G401 (cell line): ENCODE measurements at places on chromosomes 6 and 20. TPM values are rescaled to one million over a fixed set of nuclear protein-coding genes. Genes with fewer than 3 reads are reported as not detected.

DNA sequence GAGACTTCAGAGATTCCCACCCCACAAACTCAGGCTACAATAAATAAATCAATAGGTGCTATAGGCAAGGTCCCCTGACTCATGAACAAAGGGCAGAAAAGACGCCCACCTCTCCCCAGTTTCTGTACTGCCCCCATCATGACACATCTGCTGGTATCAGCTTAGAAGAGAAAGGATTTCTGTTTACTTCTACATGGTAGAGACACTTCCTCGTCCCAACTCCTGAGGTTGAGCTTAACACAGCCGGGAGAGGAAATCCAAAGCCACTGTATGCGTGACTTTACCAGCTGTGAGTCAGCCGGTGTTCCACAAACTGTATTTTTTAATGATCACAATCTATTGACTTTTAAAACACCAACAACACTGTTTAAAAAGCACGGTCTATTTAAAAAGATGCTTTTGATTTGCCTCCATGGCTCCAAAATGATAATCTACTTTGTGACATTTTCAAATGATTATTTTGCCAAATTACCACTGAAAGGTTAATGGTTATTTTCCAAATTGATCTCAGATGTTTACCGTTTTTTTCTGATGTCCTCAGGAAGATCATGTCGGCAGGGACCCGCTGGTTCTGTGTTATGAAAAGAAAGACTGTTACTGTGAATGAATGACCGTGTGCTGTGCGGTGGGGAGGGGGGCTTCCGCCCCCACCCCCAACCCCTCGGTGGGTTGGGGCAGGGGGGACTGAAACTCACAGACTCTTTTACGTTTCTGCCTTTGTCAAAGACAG is 72.5 kb downstream of the ATP9A start:
- DNase-seq = no peak

GRCh38 chr20:62822788-62823651 is 6.2 kb downstream of the COL9A3 start:
- peak; percentile 35 for DNase-seq

DNA sequence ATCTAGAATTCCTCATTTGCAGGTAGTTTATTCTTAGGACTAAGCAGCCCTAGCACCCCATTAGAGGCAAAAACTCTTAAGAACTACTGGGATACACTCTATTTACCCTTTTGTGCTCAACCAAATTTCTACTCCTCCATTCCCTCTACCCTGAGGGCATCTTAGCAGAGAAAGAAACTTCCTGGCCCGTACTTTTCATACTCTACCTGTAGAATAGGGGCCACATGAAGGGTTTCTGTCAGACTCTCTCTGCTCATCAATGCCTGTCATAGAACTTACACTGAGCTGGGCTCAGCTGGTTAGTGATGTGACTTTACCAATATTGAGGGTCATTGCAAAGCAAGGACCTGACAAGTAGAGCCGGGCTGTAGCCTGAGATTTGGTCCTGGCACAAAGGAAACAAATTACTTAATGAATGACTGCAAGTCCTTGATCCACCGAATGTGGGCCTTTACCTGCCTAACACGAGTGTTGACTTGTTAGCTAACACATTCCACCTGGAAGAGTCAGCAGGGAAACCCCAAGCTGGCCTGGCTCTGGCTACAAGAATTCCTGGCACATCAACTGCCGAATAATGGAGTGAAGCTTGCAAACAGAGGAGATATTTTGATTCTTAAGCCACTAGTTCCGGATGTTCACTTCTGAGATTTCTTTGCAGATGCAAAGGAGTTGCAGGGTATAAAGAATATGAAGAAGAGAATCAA is 280.5 kb upstream of the JAG1 start:
- no peak for DNase-seq

DNA sequence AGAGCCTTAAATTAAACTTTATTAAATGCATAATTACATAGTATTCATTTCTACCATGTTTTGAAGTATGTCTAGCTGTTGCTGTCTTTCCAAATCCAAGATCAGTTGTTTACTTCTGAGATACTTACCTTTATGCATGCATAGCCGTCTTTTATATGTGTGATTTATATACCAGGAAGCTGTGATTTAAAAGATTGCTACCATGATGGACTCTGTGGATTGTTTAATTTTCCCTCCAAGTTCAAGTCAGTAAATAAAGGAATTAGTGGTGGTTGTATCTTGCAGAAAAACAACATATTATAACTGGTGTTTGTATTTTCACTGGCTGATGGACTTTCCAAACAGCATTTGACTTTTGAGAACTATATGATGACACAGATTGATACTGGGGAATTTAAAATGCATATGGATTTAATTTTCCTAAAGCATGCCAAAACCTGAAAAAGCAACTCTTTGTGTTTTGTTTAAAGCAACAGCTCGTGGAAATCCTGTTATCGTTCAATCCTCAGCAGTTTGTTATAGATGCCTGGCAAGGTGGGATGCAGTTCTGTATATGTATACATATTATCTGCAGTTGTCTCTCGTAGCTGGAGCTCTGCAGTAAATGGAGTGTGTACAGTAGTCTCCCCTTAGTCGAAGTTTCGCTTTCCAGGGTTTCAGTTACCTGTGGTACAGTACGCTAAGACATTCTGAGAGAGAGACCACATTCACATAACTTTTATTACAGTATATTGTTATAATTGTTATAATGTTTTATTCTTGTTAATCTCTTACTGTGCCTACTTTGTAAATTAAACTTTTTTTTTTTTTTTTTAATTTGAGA is 77.1 kb downstream of the CBFA2T2 start:
- no peak for DNase-seq

DNA sequence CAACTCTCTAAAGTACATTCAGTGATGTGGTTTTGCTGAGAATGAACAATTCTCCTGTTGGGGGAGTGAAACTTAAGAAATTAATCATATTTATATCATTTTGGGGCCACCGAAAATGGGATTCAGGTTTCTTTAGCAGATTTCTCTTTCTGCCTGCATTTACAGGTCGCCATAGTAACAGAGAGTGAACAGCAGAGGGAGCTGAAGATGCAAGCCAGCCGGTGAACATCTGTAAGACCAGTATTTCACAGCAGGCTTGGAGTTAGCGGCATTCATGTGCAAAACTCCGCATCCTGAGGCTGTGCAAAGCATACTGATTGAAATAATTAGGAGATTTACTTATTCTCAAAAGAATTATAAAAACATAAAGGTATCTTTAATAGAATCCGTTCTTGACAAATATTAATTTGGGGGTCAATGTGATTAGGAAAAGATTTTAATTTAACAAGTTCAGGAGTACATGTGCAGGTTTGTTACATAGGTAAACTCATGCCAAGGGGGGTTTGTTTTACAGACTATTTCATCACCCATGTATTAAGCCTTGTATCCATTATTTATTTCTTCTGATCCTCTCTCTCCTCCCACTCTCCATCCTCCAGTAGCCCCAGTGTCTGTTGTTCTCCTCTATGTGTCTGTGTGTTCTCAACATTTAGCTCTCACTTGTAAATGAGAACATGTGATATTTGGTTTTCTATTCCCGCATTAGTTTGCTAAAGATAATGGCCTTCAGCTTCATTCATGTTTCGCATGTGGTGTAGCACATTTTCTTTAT is 17.8 kb upstream of the HSF2 start:
- DNase-seq = peak; percentile 30

GRCh38 chr6:107466062-107466461 is 6.7 kb upstream of the PDSS2 start:
- no peak for DNase-seq

DNA sequence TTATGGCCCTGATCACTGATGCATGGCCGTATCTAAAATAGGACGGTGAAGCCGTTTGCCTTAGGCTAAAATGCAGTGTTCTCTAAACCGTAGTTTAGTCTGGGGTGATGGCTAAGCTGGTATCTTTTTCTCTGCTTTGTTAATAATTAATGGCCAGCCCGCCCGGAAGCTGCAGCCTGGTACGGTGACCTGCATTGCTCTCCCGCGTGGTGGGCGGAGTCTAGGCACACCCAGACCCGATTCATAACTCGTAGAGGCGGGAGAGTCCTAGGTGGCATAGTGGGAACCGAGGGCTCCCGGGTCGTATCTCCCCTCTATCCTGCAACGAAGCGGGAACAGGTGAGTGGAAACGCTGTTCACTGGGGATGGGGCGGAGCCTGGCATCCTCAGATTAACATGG is 5.5 kb downstream of the CDH4 start:
- DNase-seq = no peak

GRCh38 chr6:29679962-29680361 is 990 bp downstream of the ZFP57 start:
- DNase-seq = no peak

DNA sequence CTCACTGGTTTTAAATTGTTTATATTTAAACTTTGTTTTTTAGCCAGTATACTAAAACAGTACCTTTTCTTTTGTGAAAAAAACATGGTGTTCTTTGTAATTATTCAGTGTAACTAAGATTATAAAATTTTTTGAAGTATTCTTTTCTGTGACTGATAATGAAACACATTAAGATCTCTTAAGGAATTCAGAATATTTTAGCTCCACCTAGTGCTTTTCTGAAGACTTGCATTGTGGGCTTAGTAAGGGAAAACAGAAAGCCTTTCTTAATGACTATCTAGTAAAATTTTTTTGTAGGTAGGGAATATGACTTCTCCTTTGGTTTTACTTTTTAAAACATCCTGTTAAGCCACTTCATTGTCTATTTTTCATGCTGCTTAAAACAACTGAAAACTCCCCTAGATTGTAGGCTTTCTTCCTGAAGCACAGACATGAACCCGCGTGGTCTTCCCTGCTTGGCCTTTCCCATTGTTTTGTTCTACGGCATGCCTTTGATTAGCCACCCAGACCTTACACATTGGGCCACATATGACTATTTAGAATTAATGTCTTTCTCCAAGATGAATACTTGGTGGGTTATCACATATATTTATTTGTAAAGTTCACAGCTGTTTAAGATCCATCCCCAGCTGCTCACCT is 72.1 kb downstream of the AFDN start:
- peak; percentile 53 for DNase-seq

Gene LZTS3
- total RNA-seq = 10.4 and 15.2 TPM in 2 replicates

Gene OXT
- total RNA-seq = not detected in 2 replicates

DNA sequence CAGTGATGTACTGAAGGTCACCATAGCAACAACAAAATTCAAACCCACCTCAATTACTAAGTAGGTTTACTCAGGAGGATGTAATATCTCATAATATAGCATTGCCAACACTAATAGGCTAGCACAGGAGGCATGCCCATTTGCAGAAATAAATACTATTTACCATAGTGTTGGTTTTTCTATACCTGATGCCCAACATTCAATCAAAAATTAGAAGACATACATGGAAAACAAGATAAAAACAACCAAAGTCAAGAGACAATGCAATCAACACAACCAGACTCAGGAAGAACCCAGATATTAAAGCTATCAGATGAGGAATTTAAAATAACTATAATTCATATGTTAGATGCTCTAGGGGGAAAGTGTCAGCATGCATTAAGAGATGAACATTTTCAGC is 14.3 kb upstream of the TXNDC5 start:
- no peak for DNase-seq

Gene USP49
- total RNA-seq = 4.7 and 9.9 TPM in 2 replicates

DNA sequence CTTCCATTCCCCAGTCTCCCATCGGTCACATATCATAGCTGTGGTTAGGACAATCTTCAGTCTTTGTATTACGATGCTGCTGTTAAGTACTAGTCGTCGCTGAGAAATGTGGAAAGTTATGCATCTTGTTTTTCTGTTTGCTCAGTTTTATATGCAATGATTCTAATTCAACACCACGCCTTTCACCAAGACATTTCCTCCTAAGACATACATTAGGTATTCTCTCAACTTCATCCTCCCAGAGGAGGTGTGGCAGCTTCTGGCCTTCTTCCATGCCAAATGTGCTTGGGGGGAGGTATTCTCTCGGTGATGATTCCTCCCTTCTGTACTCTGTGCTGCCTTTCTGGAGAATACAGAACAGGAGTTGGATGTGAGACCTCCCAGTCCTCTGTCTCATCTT is 66.1 kb downstream of the B4GALT5 start:
- no peak for DNase-seq

Gene PRICKLE4
- total RNA-seq = 7.7 TPM in 1 of 2 replicates, not detected in the other

DNA sequence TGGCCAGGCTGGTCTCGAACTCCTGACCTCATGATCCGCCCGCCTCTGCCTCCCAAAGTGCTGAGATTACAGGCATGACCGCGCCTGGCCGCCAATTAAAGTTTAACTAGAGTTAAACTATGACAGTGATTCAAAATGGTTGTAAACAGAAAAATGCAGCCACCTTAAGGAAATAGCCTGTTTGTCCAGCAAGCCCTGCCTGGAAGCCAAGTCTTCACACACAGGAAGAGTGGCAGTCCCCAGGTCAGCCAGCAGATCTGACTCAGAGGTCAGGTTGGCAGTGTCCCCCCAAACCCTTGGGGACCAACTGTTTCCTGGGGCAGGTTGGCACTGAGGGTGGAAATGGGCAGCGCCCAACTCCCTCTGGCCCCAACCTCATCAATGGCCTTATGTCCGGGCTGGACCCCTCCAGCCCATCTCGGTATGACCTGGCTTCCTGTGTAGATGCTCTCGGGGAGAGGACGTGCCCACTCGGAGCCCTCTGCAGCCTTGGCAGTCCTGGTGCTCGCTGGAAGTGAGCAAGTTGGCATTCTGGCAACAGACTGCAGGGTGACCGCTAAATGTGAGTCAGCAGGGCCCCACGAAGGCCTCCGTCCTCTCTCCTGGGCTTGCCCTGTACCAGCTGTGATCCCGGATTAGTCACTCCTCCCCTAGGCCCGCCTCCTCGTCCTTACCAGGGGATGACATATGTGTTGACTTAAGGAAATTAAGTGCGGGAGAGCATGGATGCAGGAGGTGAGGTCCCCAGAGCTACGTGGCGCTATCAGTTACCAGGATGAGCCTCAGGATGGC is 9.7 kb upstream of the HSP90AB1 start:
- DNase-seq = peak; percentile 86

GRCh38 chr6:139990856-139991465 is 616.5 kb upstream of the CITED2 start:
- DNase-seq = no peak
